ENCODE measurements at places on chromosomes 4 and X.

DNA sequence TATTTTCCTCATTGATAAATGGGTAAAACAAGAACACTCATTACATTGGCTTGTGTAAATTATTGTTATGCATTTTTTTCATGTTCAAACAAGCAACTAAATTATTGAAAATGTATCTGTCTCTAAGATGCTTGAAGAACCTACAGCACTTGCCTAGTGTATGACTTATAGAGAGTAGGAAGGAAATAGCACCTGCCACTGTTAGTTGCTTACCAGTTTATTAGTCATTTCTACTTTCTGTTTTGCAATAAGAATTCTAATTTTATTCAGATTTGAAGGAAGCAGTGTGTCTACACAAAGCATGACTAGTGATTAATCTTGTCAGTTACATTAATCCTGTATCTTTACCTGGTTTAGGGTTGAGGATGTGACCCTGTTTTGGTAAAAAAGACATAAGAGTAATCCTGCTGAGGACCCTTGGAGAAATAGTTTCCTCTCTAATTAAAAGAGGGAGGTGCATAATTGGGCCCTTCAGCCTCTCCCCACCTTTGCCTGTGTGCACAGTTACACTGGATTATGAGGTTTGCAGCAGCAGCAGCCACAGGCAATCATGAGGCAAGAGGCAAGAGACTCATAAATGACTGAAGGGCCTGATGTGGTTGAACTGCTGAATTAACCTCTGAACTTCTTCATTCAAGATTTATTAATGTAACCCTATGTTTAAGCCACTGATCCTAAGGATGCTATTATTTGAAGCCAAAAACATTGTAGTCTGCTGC is 1202.1 kb downstream of the ADGRL3 start:
- no peak for DNase-seq

GRCh38 chrX:136157187-136157586 is 9.9 kb downstream of the FHL1 start:
- no peak for DNase-seq

DNA sequence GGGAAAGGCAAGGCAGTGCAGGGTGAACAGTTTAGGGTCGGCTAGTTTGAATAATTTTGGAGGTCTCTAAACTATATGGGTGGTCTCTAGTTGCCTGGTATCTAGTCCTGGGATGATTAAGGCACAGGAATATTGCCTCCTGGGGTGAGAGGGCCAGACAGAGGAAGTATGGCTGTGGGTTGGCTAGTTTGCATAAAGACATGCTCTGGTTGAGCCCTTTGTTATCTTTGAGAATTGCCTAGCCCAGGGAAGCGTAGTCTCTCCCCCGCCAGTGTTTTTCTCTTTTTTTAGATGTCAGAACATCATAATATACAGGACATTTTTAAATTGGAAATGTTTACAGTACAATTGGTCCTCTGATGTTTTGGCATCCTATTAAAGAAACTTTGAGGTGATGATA is 163.5 kb downstream of the PWWP3B start:
- no peak for DNase-seq

DNA sequence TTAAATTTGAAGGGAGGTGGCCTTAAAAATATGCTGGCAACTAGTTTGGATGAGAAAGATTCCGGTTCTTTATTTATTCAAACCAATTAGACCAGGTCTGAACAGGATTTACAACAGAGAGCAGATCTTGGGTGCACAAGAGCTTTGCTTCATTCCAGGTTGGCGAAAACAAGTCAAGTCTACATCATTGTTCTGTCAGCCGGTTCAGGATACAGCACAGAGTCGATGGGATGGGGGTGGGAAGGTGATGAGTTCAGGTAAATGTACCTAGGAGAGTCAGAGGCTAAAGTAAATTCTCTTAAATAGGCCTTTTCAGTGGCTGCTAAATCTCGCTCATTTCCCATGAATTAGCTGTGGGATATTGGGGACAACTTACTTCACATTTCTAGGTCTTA is 882 bp upstream of the STIM2 start:
- peak; percentile 49 for DNase-seq

- DNase-seq: peak; percentile 12
Measured at GRCh38 chr4:73417973-73418372, 13.9 kb downstream of the ALB start.

GRCh38 chrX:29488919-29489318 is 726.4 kb upstream of the MAGEB2 start:
- DNase-seq: no peak

GRCh38 chrX:52830551-52830950 is 19.5 kb downstream of the XAGE5 start:
- no peak for DNase-seq

GRCh38 chr4:11564021-11564420 is 135.3 kb upstream of the HS3ST1 start:
- DNase-seq: no peak

DNA sequence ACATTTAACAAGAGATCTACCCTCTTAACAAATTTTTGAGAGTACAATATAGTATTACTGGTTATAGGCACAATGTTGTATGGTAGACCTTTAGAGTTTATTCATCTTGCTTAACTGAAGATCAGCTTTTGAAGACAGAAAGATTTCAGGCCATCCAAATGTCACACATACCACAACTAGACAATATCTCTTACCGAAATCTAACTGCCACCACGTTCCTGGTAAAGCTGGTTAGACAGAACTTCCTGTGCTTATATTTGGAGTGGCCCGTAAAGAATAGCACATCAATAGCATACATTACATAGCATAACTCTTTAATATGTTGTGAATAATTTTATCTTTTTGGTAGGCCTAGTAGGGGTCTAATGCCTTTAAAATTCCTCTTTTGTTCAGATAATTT is 29.8 kb upstream of the ARHGEF6 start:
- DNase-seq: no peak

DNA sequence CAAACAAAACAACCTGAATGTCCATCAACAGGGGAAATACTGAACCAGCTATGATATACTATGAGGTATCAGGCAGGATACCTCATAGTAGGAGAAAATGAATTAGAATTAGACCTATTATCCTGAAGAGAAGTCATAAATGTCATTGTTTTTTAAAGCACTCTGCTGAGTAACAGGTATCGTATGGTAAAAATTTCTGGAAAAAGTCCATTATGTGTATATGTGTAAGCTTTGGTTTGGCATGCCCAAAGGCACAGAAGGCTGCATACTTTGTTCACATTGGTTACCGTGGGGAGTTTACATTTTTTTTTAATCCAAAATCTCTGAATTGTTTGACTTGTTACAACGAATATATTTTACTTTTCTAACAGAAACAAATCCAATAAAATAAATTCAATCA is 70.5 kb downstream of the RPS3A start:
- DNase-seq: peak; percentile 16

- DNase-seq: no peak
Measured at GRCh38 chr4:7218686-7219085, 26.3 kb downstream of the SORCS2 start.

- peak; percentile 55 for DNase-seq
Measured at GRCh38 chr4:127229855-127230608, 402.7 kb upstream of the INTU start.

DNA sequence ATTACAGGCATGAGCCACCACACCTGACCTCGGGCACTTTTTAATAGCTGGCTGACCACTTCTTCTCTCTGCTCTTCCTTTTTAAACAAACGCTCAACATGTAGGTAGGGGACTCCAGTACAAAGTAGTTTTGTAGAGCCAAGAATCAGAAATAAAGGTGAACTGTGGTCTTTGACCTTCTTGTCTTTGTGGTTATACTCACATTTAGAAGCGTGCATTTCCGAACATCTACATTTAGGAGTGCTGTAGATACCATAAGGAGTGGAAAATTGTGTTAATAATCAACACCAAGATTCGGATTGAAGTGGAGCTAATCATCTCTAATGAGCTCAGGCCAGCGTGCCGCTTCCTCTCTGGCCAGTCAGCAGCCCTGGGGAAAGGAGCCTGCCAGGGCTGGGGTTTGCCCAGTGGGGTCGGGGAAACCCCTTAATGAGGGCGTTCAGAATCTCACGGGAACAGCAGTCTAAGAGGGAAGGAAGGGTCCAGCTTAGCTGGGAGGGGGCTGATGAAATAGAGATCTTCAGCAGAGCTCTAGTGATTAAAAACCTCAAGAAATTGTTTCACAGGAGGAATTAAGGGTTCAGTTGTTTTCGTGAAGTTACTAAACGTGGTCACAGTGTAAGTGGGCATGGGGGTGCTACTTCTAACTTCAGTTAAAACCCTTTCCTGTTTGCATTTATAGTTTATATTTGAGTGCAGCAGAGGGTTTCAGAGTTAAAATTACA is 81.2 kb downstream of the GAB1 start:
- DNase-seq: no peak

DNA sequence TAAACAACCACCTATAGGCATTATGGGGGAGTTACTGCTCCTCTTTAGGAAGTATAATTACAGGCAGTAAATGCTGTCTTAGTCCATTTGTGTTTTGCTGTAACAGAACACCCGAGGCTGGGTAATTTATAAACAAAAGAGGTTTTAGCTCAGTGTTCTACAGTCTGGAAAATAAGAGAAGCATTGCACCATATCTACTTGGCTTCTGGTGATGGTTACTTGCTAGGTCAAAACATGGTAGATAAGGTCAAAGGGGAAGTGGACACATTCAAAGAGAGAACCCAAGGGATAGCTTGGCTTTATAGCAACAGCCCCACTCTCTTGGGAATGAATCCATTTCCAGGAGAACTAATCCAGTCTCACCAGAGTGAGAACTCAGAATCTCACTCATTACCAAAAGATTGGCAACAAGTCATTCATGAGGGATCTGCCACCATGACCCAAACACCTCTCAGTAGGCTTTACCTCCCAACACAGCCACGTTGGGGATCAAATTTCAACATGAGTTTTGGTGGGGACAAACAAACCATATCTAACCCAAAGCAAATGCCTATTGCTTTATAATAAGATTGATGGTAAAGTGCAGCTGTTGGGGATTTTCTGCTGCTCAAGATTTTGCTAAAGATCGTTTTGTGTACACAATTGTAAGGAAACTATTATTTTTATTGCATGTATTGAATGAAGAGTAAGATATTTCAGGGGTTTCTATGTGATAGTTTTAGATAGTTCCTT is 32.6 kb downstream of the STAG2 start:
- DNase-seq: peak; percentile 14

GRCh38 chrX:25017667-25018247 is 2.0 kb upstream of the ARX start:
- DNase-seq: peak; percentile 38

- peak; percentile 50 for DNase-seq
Measured at GRCh38 chr4:74675673-74676279, 118.5 kb downstream of the BTC start.

GRCh38 chr4:54967289-54967688 is 158.1 kb downstream of the KDR start:
- DNase-seq: no peak

DNA sequence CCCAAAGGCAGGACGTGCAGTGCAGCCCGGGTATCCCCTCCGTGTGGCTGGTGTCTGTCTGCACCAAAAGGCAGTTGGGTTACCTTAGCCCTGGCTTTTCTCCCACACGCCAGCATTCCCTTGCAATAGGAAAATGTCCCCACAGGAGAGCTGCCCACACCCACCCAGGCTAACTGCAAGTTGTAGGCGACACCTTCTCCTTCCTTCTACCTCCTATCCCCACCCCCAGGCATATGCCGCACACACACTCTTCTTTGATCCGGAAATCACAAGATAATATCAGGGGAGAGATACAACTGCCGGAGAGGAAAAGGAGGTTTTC is 444 bp upstream of the APBB2 start:
- peak; percentile 29 for DNase-seq

GRCh38 chr4:113436360-113436759 is 325.2 kb downstream of the CAMK2D start:
- DNase-seq: peak; percentile 75

- no peak for DNase-seq
Measured at GRCh38 chr4:148076964-148077363, 345.1 kb downstream of the ARHGAP10 start.

DNA sequence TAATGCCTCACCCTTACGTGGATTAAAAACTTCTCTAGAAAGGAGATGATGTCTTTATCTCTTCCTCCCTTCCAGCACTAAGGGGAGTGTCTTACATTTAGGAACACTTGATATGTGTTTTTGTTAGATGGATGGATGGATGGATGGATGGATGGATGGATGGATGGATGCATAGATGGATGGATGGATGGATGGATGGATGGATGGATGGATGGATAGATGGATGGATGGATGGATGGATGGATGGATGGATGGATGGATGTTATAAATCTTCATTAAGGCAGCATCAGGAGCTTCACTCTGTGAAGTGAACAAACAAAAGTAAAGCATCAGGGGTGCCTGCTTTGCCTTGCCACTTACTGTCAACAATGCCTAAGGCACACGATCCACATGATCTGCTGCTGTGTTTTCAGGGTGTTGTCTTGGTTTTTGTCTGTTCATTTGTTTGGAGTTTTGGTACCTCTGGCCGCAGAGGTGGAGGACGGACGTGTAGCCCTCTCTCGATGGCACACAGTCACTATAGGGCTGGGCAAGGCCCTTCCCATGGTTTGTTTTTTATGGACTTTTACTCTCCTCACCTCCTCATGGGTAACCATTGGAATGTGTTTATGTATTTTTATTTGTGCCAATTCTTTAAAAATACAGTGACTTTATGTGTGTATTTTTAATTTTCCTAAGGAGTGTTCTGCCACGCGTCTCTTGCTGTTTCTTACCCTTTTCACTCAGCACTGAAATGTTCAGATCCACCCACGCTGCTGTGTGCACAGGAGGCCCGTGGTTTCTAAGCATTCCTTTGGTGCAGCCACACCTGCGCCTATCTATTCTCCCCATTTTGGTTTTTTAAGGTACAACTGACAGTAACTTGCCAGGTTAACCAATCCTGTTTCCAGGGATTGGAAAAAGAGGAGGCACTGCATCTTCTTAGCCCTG is 91.8 kb upstream of the ENPP6 start:
- no peak for DNase-seq

DNA sequence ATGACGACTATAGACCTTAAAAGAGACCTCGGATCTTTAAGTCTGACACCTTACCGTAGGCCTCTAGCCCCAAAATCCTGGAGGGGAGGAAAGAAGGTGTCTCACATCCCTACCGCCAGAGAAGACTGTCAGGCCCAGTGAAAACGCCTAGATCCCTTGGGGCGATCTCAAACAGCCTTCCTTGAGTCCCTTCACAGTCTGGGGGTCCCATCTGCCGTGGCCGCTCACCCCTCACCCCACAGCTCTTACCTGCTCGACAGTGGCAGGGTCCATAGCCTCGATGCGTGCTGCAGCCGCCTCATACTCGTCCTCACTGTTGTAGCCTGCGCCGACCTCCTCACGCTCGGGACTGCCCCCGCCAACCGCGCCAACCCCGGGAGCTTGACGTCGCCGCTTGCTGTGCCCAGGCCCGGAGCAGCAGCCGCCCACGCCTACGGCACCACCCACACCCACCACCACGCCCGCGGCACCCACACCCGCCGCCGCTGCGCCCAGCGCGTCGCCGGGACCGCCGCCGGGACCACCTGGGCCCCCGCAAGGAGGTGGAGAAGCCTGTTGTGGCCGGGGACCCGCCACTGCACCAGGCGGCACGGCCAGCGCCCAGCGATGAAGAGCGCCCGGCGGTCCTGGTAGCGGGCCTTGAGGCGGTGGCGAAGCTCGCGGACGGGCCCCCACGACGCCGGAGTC is 536 bp downstream of the OTUD5 start:
- no peak for DNase-seq

- peak; percentile 55 for DNase-seq
Measured at GRCh38 chr4:64584981-64585557, 175.8 kb upstream of the TECRL start.

- DNase-seq: peak; percentile 84
Measured at GRCh38 chr4:140903522-140904475, 147.6 kb upstream of the TBC1D9 start.
